ENCODE measurements at places on chromosomes 7 and 10.

DNA sequence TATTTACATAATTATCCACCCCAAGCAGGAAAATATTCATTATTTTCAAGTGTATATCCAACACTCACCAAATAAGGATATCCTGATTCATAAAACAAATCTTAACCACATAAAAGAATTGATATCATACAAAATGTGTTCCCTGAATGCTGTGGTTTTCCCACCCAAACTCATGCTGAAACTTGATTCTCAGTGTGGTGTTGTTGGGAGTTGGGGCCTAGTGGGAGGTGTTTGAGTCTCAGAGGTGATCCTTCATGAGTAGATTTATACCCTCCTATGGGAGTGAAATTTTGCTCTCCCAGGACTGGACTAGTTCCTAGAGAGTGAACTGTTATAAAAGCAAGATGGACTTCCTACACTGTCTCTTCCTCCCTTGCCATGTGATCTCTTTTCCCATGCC, 1028.3 kb downstream of the SORCS1 start:
- no peak for DNase-seq

DNA sequence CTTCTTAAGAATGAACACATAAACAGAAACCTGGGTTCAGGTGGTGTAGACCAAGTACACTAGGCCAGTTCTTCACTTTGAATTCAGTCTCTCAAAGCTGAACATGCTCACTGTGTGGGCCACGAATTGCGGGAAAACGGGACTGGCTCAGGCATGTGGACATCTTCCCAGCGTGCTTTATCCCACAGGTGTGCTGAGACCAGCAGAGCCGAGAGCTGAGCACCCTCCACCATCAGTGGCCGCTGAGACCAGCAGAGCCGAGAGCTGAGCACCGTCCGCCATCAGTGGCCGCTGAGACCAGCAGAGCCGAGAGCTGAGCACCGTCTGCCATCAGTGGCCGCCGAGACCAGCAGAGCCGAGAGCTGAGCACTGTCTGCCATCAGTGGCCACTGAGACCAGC, 265.4 kb downstream of the DNAJB6 start:
- DNase-seq: no peak

GRCh38 chr7:98956937-98957336, 78.6 kb downstream of the TRRAP start:
- no peak for DNase-seq

DNA sequence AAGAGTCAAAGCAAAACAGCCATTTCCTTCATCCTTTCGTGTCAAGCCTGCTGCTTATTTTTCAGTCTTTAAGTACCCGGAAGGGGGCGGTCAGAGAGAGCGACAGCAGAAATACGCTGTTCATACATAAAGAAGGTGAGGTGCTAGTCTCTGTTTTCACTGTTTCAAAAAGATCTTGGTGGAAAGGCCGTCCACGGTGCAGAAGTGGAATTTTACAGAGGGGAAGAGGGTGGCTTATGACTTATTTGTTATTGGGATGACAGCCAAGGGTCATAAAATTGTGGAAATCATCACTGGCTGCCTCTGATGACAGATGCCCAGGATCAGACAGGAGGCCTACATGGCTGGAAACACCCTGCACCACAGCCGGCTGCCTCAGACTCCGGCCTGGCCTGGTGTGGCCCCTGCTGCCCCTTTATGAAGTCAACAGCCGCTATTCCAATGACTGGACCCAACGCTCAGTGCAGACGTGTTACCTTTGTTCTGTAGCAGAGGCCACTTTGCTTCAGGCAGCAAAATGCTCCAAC, 57.0 kb downstream of the HIPK2 start:
- no peak for DNase-seq

- DNase-seq: no peak
Measured at GRCh38 chr7:87212498-87212897, 7.0 kb downstream of the TMEM243 start.

DNA sequence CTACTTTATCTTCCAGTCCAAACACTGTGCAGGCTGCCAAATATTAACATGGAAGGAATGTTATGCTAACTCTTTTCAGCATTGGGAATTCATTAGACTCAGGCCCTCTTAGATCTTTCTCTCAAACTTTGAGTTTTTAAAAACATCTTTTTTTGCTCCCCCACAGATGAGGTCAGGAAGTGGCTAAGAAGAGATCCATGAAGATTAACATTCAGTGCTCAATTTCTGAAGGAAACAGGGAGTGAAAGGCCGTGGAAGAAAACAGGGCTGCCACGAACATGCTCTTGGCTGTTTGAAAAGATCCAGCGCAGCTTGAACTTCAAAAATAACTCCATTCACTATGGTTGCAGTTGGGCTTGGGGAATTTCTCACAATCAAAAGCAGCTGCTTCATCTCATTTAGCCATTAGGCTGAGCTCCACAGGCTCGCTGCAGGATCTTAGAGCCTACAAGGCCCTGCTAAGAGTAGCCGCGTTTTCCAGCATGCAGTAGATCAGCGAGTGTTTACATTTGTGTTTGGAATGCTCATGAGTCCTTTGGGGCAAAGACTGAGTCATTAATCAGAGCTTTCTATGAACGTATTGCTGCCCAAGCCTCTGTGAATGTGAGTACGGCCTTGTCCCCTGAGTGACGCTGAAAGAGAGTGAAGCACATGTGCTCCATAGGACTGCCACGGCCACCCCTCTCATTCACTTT, 41.2 kb upstream of the TNS3 start:
- DNase-seq: no peak

- no peak for DNase-seq
Measured at GRCh38 chr10:17062955-17063484, 66.6 kb downstream of the CUBN start.

DNA sequence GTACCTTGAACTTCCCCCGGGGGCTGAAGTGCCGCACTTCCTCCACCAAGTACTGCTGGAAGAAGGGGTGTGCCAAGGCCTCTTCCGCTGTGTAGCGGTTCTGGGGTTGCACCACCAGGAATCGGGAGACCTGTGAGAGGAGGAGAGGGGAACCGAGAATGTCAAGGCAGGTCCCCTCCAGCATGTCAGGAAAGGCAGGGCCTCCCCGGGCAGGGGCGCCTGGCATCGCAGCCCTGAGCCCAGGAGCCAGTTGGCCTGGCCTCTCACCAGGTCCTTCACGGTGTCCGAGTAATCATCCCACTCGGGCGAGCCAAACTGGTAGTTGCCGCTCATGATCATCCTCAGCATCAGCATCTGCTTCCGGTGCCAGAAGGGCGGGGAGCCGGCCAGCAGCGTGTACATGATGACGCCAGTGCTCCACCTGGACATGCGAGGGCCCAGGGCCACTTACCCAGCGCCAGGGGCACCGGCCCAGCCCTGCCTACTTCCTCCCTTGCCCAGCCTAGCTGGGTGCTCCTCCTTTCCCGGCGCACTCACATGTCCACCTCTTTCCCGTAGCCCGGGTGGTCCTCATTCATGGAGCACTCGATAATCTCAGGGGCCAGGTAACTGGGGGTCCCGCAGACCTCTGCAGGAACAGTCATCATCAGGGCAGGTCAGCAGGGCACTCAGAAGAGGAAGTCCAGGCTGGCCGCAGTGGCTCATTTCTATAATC, 11.0 kb downstream of the PHKG1 start:
- DNase-seq: no peak

- no peak for DNase-seq
Measured at GRCh38 chr10:3780771-3781467, 4.1 kb downstream of the KLF6 start.

GRCh38 chr7:44381494-44382220, 56.3 kb upstream of the CAMK2B start:
- no peak for DNase-seq

DNA sequence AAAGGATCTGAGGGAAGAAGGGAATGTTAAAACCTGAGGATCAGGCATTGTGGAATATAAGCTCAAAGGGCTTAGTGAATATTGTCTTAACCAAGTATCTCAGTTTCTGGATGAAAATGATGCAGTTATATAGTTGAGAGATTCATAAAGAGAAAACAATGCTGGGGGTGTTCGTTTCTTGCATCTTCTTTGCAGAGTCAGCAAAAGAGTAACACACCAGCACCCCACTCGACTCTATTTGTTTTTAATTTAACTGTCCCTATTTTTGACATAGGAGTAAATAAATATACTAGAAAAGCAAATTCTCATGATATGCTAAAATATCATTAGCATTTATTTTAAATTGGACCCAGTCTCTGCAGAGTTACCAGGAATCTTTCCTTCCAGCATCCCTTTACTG, 7.6 kb upstream of the OIT3 start:
- DNase-seq: no peak
